Posterior vena cava (tissue), 2 donors: ENCODE measurements at places on chromosomes 4 and X. TPM values are rescaled to one million over a fixed set of nuclear protein-coding genes. Genes with fewer than 3 reads are reported as not detected.

GRCh38 chrX:41923978-41924683 lies 777 bp upstream of the CASK start:
- DNase-seq: no peak

Gene FAM114A1
- 90.2 TPM for total RNA-seq

GRCh38 chr4:19309378-19309777 lies 942.3 kb upstream of the SLIT2 start:
- DNase-seq: no peak

DNA sequence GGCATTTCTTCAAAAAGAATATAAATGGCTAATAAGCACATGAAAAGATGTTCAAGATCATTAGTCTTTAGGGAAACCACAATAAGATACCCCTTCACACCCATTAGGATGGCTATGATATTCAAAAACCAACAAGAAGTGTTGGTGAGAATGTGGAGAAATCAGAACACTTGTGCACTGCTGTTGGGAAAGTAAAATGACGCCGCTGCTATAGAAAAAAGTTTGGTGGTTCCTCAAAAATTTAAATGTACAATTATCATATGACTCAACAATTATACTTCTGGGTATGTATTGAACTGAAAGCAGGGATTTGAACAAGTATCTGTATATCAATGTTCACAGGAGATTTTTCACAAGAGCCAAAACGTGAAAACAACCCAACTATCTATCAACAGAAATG lies 29.4 kb upstream of the NEUROG2 start:
- no peak for DNase-seq

DNA sequence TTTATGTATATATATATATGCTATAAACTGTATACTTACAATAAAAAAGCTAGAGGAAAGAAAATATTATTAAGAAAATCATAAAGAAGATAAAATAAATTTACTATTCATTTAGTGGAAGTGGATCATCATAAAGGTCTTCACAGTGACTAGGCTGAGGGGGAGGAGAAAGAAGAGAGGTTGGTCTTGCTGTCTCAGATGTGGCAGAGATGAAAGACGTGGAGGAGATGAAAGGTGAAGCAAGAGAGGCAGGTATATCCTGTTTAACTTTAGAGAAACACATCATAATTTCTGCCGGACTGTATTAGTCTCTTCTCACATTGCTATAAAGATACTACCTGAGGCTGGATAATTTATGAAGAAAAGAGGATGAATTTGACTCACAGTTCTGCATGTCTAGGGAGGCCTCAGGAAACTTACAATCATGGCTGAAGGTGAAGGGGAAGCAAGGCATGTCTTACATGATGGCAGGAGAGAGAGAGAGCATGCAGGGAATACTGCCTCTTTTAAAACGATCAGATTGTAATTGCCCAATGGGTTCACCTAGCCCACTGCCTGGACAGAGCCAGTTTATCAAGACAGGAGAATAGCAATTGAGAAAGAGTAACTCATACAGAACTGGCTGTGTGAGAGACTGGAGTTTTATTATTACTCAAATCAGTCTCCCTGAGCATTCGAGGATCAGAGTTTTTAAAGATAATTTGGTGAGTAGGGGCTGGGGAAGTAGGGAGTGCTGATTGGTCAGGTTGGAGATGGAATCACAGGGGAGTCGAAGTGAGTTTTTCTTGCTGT lies 22.1 kb upstream of the RRAGB start:
- DNase-seq: no peak

DNA sequence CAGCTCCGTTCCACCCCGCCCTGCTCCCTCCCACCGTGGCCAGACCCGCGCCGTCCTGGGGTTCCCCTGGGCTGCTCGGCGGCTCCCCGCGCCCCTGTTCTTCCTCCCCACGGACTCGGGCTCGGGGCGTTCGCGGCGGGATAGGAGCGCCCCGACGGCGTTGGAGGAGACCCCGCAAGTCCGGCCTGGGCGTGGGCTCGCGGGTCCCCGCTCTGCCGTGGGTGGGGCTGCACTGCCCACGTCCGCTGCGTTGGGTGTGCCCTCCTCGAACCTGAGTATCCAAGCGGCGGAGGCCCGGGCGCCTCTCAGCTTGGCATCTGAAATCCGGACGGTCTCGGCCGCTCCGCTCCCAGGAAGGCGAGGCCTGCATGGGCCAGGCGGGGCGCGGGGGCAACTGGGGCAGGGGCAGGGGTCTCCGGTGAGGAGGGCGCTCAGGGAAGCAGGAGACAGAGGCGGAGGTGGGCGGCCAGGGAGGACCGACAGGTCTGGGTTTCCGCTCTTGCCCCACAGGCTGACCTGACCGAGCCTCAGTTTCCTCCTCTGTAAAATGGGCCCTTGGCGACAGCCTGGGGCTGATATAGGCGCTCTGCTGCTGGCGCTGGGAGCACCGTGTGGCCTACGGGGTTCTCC lies 12.0 kb upstream of the NAT8L start:
- no peak for DNase-seq

DNA sequence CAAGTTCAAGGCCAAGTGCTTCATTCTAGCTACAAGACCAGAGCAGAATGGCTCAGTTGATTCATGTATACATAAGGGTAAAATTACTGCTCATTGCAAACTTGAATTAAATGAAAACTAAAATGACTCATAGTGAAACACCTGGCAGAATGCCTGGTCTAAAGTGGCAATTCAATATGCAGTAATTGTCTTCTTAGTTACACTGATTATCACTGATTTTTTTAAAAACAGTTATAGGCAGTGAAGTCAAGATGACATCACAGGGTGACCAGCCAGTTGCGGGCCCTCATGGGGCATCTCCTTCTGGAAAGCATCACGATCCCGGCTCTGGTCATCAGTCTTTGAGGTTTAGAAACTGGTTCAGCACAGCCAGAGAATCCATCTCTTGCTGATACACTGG lies 154.2 kb downstream of the RAB28 start:
- DNase-seq: no peak

DNA sequence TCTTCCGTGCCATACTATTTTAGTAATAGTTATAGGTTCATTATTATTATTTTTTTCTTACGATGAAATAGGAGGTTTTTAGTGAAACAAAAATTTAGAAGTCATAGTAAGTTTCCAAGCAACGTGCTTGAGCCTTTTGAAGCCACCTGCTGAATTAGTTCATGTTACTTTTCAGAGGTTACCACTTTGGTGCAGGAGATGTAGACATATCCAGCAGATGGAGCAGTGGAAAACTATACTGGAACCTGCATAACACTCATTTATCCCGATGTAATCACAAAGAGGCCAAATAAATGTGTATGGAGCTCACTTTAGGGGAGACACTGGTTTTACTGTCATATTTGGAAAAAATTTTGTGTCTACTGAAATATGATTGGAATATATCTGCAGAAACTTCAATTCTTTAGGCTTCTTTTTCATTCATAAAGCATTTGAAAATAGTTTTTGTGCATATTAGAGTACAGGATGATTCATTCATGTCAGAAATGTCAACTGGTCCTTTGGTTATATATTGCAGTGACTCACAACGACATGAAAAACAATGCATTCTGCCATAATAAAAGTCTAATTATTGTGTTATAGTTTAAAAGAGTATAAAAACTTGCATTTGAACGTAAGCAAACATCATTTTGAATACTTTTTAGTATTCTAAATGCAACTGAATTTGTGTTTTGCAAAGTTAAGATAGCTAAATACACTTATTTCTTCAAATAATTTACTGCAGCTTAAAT lies 2182.9 kb upstream of the TENM3 start:
- no peak for DNase-seq
